ENCODE measurements at places on chromosomes 2 and 18. TPM values are rescaled to one million over a fixed set of nuclear protein-coding genes. Genes with fewer than 3 reads are reported as not detected.

GRCh38 chr2:12081481-12082210, 335.2 kb downstream of the LPIN1 start:
- no peak for DNase-seq

Gene TTC27
- total RNA-seq, result 31.3 TPM

- DNase-seq, result no peak
Measured at GRCh38 chr2:225916692-225917091, 517.2 kb downstream of the NYAP2 start.

Gene HDHD2
- 43.6 TPM for total RNA-seq

DNA sequence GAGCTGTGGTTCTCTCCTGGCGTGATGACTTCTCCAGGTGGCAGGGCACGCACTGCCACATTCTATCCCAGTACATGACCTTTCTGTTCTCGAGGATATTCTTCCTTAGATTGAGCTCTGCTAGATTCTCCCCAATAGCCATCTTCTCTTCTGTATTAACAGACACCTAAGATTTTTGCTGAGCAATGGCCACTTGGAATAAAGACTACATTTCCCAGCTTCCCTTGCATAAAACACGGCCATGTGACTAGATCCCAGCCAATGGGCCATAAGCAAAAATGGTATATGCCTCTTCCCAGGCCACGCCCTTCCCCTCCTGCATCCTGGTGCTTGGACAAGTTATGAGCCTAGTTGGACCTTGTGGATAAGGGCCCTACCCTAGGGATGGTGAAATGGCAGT, 82.1 kb downstream of the EIF2AK3 start:
- DNase-seq, result no peak

Gene UPP2
- not detected for total RNA-seq
